ENCODE measurements at places on chromosomes 13 and 19. TPM values are rescaled to one million over a fixed set of nuclear protein-coding genes. Genes with fewer than 3 reads are reported as not detected.

Gene MUC16
- not detected for polyA plus RNA-seq

Gene HNRNPM
- 99.6 TPM for polyA plus RNA-seq

- no peak for DNase-seq
Observed at GRCh38 chr13:76641056-76641455, 245.1 kb downstream of the KCTD12 start.

Gene TYROBP
- polyA plus RNA-seq = not detected

DNA sequence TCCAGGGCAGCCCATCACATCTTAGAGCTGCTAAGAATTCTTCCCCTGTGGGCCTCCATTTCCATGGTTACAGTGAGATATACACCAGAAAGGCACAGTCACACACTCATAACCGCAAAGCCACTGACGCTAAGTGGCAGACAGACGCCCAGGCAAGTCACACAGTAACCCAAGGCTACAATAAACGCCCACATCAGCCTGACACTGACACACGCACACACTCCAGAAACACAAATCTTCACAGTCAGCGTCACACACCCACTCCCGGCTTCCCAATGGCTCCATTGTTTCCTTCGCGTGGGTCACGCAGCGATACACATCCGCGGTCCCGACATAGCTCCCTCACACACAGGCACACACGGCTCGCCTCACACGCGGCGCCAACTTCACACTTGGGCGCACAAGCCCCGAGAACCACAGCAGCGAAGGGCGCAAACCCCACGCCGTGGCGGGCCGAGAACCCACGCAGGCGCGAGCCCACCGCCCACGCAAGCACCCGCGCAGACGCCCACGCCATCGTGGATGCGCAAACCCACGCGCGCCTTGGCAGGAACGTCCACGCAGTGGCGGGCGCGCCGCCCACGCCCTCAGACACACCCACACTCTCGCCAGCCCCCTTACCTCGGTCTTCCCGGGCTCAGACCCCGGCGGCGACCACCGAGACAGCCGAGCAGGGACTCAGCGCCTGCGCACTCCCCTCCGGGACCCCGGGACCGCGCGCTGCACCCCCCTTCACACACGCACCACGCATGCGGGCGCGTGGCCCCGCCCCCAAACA is at the start of gene ZNF667:
ZNF667 (minus strand) TSS at position 695 of the 778 bp plus-strand sequence. CDS start 14,975 bp downstream, outside the sequence.
- DNase-seq = no peak

Gene PTGIR
- 2.4 TPM for polyA plus RNA-seq

Gene KMT5C
- polyA plus RNA-seq = 2.6 TPM

Gene ZIC2
- polyA plus RNA-seq = not detected

DNA sequence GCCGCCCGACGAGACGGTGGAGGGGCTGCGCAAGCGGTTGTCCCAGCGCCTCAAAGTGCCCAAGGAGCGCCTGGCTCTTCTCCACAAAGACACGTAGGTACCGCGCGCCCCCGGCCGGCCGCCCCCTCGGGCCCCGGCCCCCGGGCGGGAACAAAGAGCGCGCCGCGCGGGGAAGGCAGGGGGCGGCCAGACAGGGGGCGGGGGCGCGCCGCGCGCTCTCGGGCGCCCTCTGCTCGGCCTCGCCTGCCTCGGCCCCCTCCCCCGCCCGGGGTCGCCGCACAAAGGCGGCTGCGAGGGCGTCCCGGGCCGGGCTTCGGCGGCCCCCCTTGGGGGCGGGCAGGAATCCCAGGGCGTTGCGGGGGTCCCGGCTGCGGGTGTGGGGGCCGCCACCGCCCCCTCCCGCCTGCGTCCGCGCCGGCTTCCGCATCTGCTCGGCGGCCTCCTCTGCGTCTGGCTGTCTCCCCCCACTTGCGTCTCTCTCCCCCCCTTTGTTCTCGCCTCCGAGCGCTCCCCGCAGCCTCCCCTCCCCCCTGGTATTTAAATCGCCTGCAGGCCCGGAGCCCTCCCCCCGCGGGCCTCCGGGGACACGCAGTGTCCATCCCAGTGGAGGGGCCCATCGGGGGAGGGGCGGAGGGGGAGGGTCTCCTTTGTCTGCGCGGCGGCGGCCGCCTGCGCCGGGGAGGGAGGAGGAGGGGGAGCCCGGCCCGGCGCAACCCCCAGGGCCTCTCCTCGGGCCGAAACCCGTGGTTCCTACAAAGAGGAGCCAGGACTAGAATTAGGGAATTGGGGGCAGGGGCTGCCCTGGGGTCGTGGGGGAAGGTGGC is 2.3 kb downstream of the MIDN start:
- no peak for DNase-seq

DNA sequence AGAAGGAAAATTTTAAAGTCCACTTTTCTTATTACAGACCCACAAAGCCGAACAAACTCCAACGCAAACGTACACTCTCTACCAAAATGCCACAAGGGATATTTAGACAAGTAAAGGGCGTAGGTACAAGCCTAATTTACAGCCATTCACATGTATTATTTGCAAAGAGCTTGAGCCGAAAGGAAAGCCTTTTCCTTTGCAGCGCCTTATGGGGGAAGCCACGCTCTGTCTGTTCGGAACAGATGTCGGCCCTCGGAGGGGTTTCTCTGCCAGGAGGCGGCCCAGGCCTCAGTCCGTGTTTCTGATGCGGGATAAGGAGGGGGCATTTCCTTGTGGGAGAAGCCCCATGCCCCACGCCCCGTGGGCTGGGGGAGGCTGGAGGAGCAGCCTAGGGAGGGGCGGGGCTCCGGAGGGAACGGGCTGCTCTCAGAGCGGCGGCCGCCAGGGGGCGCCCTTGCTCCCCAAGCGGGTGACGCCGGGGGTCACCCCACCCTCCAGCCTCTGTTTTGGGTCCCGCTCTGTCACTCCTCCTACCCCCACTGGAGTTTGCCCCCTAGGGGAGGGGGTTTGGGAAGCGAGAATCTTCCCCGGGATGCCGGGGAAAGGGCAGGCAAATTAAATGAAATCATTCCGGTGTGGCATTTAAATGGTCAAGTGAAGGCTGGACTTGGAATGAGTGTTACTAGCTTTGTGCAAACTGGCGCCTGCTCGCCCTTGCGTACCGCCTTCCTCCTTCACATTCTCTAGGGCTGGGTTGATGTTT is 2.9 kb downstream of the HTR2A start:
- no peak for DNase-seq

Gene B3GNT8
- polyA plus RNA-seq = 0.29 TPM

- peak; percentile 89 for DNase-seq
Observed at GRCh38 chr13:103883164-103883563, 816.9 kb upstream of the SLC10A2 start.

GRCh38 chr19:708154-709143 is at the start of gene PALM:
Gene PALM (plus strand): TSS chr19:708935. CDS start chr19:709147, 212 bp downstream.
- DNase-seq = no peak

DNA sequence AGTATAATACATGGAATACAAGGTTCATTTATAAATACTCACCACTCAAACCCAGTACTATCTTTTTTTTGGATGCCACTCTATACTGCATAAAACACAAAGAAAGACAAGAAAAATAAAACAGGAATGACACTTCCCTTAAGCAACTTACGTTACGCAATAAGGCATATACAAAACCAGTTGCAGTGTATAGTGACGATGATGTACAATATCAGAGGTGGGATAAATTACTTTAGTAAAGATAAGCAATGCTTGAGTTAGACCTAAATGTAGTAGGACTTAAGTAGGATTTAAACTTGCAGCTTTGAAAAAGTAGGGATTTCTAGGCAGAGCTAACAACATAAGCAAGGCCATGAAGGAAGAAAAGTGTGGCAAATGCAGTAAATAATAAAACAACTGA is 374.9 kb downstream of the SPRY2 start:
- no peak for DNase-seq

Gene METTL21C
- polyA plus RNA-seq = not detected

Gene DIAPH3
- polyA plus RNA-seq = 11.7 TPM

GRCh38 chr19:20444202-20444885 is 121.2 kb downstream of the ZNF737 start:
- no peak for DNase-seq

GRCh38 chr19:28322491-28322890 is 890.5 kb downstream of the UQCRFS1 start:
- DNase-seq = no peak

- no peak for DNase-seq
Observed at GRCh38 chr19:41437944-41438574, 1.7 kb downstream of the DMAC2 start.

Gene KLF5
- polyA plus RNA-seq = 11.2 TPM

DNA sequence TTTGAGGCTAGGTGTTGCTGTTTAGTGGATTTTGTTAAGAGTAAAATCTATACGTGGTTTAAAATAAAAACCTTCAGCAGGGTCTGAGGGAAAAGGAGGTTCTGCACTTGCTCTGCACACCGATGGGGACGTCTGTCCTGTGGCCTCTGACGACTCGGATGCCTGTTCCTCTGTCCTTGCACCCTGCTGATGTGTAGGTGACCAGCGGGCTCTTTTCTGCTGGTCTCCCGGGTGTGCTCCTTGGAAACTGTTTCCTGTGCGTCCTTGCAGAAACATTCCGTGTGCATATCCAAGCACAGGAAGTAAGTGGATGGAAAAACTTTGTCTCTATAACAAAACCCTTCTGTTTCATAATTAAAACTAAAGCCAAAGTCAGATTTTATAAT is 3.8 kb downstream of the ATP4B start:
- DNase-seq = no peak

DNA sequence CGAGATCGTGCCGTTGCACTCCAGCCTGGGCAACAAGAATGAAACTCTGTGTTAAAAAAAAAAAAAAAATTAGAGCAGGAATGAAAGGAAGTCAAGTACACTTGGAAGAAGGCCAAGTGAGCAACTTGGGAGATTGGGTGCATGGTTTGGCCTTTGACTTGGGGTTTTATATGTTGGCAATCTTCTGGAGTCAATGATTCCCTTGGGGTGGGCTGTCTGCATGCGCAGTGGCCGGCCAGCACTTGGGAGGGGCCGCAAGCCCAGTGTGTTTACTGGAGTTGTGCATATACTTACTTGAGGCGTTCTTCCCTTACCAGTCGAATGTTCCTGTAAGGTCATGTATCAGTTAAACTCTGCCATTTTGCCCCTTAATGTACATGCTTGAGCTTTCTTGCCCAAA is 103.9 kb downstream of the FAM216B start:
- DNase-seq = no peak

DNA sequence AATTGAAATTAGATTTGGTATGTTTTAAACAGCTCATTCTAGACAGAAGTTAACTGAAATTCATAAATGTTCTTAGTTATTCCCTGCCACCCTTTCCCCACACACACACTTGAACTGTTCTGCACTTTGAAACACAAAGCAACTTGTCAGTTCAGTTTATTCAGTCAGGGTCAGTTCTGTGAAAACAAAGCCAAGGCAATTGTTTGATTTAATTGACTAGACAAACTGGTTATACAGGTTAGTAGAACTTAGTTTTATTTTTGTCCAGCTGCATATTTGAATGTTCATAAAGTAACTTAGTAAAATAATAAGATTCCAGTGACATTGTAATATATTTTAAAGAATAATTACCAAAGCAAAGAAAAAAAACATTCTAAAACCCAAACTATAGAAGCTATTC is 98.3 kb upstream of the KLF5 start:
- no peak for DNase-seq

- DNase-seq = peak; percentile 89
Observed at GRCh38 chr13:113411216-113412023, 41.9 kb downstream of the ADPRHL1 start.

Gene KCTD4
- 0.09 TPM for polyA plus RNA-seq

DNA sequence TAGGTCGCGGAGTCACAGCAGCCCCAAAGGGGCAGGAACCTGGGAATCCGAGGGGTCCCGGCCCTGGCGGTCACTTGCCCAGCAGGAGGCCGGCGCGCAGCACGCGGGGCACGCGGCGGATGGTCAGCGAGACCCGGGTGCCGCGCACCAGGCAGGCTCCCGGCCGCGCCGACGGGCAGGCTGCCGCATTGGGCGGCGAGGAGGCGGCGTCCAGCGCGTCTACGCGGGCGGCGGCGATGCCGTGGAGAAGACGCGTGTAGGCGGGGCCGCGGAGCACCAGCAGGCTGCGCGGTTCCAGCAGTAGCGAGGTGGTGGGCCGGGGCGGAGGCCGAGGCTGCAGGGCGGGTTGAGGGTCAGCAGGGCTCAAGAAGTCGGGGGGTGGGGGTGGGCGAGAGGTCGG is 607 bp upstream of the SYNE4 start:
- DNase-seq = peak; percentile 13

- no peak for DNase-seq
Observed at GRCh38 chr19:6268382-6268771, 11.4 kb downstream of the MLLT1 start.

DNA sequence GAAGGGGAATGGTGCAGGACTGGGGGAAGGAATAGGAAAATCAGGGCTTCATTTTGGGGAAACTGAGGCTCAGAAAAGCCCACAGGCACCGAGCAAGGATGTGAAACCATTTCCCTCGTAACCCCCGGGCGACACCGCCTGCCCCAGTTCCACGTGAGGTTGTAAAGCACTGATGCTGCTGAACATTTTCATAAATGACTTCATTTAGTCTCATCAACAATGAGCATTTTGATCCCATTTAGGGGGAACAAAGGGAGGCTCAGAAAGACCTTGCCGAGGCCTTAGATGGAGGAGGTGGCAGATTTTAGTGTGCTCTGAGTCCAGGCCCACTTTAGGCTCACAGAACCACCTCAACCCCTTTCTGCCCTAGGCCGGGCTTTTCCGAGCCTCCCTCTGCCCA is 20.5 kb upstream of the FBXO27 start:
- DNase-seq = no peak

DNA sequence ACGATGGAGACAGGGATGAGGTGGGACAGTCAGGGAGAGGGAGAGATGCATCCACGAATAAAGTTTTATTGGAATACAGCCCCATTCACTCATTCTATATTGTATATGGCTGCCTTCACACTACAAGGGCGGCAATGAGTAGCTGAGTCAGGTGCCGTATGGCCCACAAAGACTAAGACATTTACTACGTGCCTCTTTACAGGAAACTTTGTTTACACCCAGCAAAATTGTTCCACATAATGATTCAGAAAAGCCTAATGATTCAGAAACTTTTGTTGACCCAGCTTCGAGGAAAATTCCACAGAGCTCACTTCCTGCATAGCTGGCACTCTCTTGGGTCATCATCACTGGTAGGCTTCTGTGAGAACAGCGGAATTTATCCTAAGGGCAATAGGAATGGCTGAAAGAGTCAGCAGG is 87.3 kb upstream of the PEG3 start:
- no peak for DNase-seq

- no peak for DNase-seq
Observed at GRCh38 chr19:31518216-31519020, 169.2 kb upstream of the TSHZ3 start.

- DNase-seq = no peak
Observed at GRCh38 chr19:48630296-48631063, 6.7 kb downstream of the DBP start.

Gene TRPC4
- polyA plus RNA-seq = 1.8 TPM

GRCh38 chr19:45008552-45008951 is 7.3 kb downstream of the RELB start:
- no peak for DNase-seq

- DNase-seq = no peak
Observed at GRCh38 chr13:36847606-36848005, 28.6 kb downstream of the RFXAP start.

GRCh38 chr19:50693064-50693975 is 26.3 kb downstream of the SHANK1 start:
- no peak for DNase-seq

DNA sequence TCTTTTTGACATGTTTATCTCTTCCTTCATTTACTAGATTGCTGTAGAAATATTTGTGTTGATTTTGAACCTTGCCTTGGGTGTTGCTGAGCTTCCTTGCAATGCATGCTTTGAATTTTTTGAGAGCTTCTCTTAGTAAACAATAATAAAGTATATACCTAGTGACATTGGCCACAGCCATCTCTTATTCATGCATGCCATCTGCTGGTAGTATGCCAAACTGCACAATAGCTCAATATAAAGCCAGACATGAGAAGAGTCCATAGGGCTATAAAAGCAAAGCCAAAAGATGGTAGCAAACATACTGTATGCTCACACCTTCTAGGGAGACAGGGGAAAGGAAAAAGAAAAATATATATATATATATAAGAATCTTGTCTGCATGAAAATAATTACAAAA is 18.9 kb upstream of the ZSCAN5A start:
- peak; percentile 18 for DNase-seq

Gene TEKTIP1
- polyA plus RNA-seq = not detected

All from AG04450 (cell line).